ENCODE measurements at places on chromosomes 1 and 21. TPM values are rescaled to one million over a fixed set of nuclear protein-coding genes. Genes with fewer than 3 reads are reported as not detected.

DNA sequence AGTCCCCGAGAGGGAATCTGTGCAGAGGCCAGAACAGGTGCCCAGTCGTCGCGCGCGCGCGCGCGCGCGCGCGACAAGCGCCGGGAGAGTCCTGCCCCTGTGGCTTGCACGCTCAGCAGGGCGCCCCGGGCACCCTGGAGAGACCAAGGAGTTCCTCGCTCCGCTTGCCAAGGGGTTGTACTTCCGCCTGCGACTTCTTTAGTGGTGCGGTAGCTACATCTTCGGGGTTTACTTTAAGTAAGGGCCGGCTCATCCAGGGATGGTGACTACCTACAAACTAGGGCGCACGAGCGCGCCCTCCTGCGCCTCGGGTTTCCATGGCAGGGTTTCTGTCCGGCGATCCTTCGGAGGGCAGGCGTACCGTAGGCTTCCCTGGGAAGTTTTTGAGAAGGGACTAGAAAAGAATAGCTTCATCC lies 1.4 kb downstream of the LHX4 start:
- peaks cover 74% of the 10 kb centered on the region for H3K27me3 ChIP-seq
- H3K4me3 ChIP-seq: peak overlapping the region; percentile 65
- DNase-seq: peak; percentile 45
- no peaks in the 10 kb centered on the region for H3K36me3 ChIP-seq

DNA sequence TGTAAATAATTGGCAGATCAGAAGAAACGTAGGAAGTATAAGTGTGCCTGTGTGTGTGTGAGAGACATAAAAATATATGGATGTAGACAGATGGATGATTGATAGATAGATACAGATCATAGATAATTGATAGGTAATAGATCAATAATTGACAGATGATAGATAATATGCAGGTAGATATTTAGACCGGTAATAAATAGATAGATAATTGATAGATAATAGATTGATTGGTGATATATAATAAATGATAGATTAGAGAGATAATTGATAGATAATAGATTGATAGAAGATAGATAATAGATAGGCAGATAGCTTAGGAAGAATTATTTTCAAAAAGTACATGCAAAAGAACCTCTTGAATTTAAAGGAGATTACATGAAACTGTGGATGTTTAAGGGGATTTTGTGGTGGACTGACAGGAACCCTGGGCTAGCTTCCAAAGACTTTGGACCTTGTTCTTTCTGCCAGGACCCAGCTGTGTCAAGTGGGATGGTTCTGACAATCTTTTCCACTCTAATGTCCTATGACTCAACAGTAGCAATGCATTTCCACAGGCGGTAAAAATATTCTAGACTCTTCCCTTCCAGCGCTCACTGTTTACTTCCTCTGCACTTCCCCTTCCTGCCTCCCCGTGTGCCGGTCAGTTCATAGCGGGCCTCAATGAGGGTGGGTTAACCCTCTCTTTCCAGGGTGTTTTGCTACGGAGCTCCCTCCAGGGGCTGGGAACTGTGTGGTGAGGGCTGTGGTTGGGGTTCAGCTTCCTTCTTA lies 39.4 kb downstream of the KCNJ15 start:
- no peak overlapping the region for H3K4me3 ChIP-seq
- H3K27ac ChIP-seq: no peak overlapping the region
- no peaks in the 10 kb centered on the region for H3K36me3 ChIP-seq

DNA sequence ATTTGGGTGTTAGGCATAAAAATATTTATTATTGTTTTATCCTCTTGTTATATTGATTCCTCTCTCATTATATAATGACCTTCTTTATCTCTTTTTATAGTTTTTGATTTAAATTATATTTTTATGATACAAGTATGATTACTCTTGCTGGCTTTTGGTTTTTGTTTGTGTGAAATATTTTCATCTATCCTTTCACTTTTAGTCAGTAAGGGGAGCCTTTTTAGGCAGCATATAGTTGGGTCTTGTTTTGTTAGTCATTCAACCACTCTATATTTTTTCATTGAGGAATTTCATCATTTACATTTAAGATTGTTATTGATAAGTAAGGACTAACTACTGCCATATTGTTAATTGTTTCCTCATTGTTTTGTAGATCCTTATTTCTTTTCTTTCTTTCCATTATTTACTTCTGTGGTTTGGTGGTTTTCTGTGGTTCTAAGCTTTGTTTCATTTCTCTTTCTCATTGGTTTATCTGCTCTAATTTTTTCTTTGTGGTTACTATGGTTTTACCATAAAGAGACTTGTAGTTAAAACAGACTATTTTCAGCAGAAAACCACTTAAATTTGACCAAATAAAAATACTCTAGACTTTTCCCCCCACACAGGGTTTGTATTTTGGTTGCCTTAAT lies 593.1 kb downstream of the NUF2 start:
- no peaks in the 10 kb centered on the region for H3K4me1 ChIP-seq
- no peaks in the 10 kb centered on the region for H3K27me3 ChIP-seq
- no peak for DNase-seq

DNA sequence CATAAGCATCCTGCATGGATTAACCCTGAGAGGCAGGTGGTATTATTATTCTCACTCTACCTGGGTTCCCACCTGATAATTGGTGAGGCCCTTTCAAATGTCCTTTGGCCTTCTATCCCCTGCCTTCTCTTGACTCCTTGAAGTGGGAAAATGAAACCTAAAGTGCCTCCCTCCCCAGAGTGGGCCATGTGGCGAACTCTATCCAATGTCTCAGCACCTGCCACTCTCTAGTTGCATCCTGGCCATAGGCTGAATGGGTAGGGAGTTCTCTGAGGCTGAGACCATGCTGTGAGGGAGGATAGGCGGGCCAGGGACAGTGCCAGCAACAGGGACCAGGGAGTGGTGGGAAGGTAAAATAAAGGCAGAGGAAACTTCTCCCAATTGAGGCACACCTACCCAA lies 35.3 kb downstream of the ELF3 start:
- no peak for DNase-seq
- H3K4me1 ChIP-seq: no peaks in the 10 kb centered on the region
- H3K36me3 ChIP-seq: no peaks in the 10 kb centered on the region

- H3K4me3 ChIP-seq: no peak overlapping the region
- H3K27ac ChIP-seq: no peak overlapping the region
- DNase-seq: no peak
- peaks cover 5% of the 10 kb centered on the region for H3K27me3 ChIP-seq
- H3K4me1 ChIP-seq: no peaks in the 10 kb centered on the region
Observed at GRCh38 chr1:171446386-171446785, 38.9 kb upstream of the PRRC2C start.

DNA sequence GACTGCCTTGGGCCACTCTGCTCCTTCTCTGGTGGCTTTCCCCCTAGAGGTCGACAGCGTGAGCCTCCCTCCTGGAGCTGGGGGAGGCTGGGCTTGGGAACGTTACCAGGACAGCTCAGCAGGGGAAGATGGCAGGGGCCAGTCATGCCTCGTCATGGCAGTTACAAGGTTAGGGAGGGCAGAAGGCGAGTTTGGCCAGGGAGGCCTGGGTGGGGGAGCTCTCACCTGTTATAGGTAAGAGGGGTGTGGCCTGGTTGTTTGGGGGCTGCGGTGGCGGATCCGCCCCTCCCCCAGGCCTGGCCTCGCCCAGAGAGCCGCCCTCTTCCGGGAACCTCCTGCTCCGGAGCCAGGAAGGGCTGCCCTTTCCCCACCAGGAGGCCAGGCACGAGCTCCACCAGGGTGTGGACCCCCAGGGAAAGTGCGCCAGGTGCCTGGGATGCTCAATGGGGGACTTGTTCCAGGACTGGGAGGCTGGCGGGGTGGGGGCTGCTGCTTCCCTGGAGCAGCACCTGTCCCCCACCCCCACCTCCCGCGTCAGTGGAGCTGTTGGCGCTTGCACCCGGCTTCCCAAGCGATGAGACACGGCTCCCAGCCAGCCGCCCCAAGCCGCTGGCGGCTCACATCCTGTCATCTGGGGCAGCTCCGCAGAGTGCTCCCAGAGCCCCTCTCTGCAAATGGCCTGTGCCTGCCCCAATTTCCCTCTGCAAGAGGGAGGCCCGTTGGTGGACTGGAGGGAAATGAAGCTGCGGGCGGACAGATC lies 23.6 kb upstream of the PKP1 start:
- no peak for DNase-seq
- no peak overlapping the region for H3K27ac ChIP-seq
- H3K27me3 ChIP-seq: peaks cover 15% of the 10 kb centered on the region
- H3K4me1 ChIP-seq: no peaks in the 10 kb centered on the region
- H3K4me3 ChIP-seq: no peak overlapping the region

DNA sequence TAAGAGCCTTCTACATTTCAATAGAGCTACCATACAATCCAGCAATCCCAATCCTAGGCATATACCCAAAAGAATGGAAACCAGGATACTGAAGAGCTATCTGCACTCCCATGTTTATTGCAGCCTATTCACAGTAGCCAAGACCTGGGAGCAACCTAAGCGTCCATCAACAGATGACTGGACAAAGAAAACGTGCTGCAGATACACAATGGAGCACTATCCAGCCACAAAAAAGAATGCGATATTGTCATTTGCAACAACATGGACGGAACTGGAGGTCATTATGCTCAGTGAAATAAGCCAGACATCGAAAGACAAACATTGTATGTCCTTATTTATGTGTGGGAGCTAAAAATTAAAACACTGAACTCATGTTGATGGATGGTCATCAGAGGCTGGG lies 115.3 kb downstream of the HLCS start:
- H3K36me3 ChIP-seq: no peaks in the 10 kb centered on the region
- no peak for DNase-seq
- no peak overlapping the region for H3K4me3 ChIP-seq
- H3K27me3 ChIP-seq: no peaks in the 10 kb centered on the region

GRCh38 chr21:36877741-36878140 lies 88.7 kb downstream of the HLCS start:
- H3K27me3 ChIP-seq: no peaks in the 10 kb centered on the region
- no peak for DNase-seq
- no peak overlapping the region for H3K4me3 ChIP-seq
- no peak overlapping the region for H3K27ac ChIP-seq
- H3K4me1 ChIP-seq: peaks cover 2% of the 10 kb centered on the region

Gene CLCA1
- total RNA-seq: not detected

Gene LCE1C
- total RNA-seq: not detected

Measured in activated CD8-positive, alpha-beta T cell treated with anti-CD3 and anti-CD28 coated beads for 36 hours (primary cell).